ENCODE measurements at places on chromosomes 1 and 21.

DNA sequence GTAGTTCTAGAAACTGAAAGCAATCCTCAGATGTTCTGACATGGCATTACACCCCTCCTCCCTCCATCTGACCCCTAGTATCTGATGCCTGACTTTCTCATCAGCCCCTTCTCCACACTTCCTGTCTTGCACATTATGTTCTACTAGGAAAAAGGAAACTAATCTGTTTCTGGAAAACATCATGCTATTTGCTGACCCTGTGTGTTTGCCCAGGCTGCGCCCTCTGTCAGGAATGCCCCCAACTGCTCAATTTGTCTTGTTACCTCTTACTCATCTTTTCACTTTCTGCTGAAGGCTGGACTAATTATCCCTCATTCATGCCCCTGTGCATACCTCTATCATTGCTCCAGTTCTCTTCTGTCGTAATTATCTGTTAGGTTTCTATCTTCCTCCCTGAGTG, 37.5 kb upstream of the DAB1 start:
- DNase-seq: no peak

- DNase-seq: no peak
These were observed 8.9 kb downstream of the PGBD2 start for GRCh38 chr1:248914796-248915381.

DNA sequence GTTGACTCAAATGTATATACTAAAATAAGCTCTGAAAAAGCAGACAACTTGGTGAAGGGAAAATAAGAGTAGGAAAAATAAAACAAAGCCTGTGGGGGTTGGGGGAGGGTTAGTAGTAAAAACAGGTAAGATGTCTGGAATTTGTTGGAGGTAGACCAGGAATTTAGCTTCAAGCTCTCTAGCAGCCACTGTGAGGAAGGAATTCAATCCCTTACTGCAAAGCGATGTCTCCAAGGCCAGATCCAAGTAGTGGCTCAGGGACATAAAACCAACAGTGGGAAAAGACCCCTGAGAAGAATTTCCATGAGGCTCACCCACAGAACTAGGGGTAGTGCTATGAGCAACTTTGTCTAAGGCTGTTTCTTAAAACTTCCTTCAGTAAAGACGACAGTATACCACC, 7.8 kb downstream of the ANGPTL7 start:
- DNase-seq: no peak

- no peak for DNase-seq
These were observed 25.7 kb downstream of the MIA3 start for GRCh38 chr1:222643606-222643937.

DNA sequence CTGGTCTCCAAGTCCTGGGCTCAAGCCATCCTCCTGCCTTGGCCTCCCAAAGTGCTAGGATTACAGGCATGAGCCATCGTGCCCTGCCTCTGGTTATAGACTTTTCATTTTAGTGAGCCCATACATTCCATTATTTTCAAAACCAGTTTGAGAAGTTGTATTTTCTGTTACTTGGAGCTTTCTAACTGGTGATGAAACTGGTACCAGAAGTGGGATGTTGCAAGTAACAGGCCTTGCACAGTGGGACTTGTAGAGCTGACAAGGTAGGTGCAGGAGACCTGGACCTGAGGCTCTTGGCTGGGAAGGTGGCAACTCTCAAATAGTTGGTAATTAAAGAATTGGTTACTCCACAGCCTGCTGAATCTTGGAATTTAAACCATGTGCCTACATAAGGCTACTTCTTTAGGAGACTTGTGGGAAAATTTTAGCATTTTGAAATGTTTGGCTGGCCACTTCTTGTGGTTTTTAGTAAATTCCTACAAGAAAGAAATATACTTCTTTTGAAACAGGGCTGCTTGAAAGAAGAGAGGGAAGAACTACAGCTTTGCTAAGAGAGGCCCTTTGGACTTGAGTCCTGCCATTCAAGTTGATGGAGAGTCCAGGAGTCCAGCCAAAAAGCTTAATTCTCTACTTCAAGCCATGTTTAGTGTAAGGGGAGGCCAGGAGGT, 9.8 kb upstream of the ALPL start:
- no peak for DNase-seq

- DNase-seq: no peak
These were observed 243.4 kb downstream of the KIF26B start for GRCh38 chr1:245398180-245398579.
